ENCODE measurements at places on chromosomes 1 and 21. TPM values are rescaled to one million over a fixed set of nuclear protein-coding genes. Genes with fewer than 3 reads are reported as not detected.

Gene PGLYRP3
- total RNA-seq: not detected

Gene DRAXIN
- 0.05 TPM for total RNA-seq

Gene CLEC20A
- total RNA-seq: not detected

Gene CYP4X1
- total RNA-seq: 1.2 TPM

Gene SRP9
- total RNA-seq: 511 TPM

Gene S1PR1
- total RNA-seq: 0.52 TPM

Gene DMBX1
- total RNA-seq: not detected

Gene DDI2
- total RNA-seq: 26.6 TPM

Gene RNU1-4
- 1,539 TPM for total RNA-seq

Gene GABPA
- 16.3 TPM for total RNA-seq

Gene TRIM58
- total RNA-seq: not detected

Gene TXNIP
- 599 TPM for total RNA-seq

Gene RCSD1
- 0.27 TPM for total RNA-seq

Gene CELA3B
- total RNA-seq: not detected

Gene ST6GALNAC3
- 0.37 TPM for total RNA-seq

Gene CASZ1
- total RNA-seq: 13.2 TPM

Gene PM20D1
- total RNA-seq: not detected

Gene CYYR1
- not detected for total RNA-seq

Gene RHBDL2
- 0.52 TPM for total RNA-seq

Gene PALMD
- 0.33 TPM for total RNA-seq

Gene MATN1
- total RNA-seq: 0.47 TPM

Gene IQCC
- 1.9 TPM for total RNA-seq

Gene NBPF20
- 8.5 TPM for total RNA-seq

Gene OLFML3
- 0.30 TPM for total RNA-seq

Gene YBX1
- total RNA-seq: 1,200 TPM

Gene S100A8
- 80.4 TPM for total RNA-seq

Gene PPFIA4
- total RNA-seq: 0.49 TPM

Gene F5
- total RNA-seq: not detected

Gene C1orf87
- total RNA-seq: not detected

Gene GBP2
- 2.2 TPM for total RNA-seq

Gene OR2M3
- not detected for total RNA-seq

Gene NCF2
- total RNA-seq: 8.7 TPM

Gene NUAK2
- total RNA-seq: 2.8 TPM

Gene MIXL1
- not detected for total RNA-seq
